Astrocyte of the hippocampus (primary cell): ENCODE measurements at places on chromosomes 12 and 14.
A peak's percentile ranks its signal among the peaks of the same experiment; 100 is the strongest.

GRCh38 chr12:67702136-67702535 lies 53.6 kb downstream of the DYRK2 start:
- DNase-seq = no peak

DNA sequence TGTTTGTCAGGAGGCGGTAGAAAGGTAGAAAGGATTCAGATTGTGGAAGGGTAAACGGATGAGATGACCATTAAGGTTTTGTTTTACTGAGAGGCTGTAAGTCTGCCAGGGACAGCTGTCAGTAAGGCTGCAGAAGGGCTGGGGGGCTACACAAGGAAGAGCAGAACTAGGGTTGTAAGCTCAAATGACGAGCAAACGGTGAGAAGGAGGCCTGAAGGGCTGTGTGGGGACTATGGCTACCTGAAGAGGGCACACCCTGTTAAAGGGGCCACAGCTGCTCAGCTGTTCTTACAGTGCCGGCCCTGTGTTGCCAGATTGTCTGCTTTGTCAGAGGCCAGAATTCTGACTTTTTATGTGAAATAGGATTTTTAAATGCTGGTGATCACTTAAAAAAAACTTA lies 19.1 kb downstream of the VASH1 start:
- no peak for DNase-seq

GRCh38 chr14:101064121-101064661 lies 160.7 kb upstream of the RTL1 start:
- no peak for DNase-seq

GRCh38 chr12:47422611-47423010 lies 283.2 kb downstream of the RPAP3 start:
- DNase-seq = no peak

DNA sequence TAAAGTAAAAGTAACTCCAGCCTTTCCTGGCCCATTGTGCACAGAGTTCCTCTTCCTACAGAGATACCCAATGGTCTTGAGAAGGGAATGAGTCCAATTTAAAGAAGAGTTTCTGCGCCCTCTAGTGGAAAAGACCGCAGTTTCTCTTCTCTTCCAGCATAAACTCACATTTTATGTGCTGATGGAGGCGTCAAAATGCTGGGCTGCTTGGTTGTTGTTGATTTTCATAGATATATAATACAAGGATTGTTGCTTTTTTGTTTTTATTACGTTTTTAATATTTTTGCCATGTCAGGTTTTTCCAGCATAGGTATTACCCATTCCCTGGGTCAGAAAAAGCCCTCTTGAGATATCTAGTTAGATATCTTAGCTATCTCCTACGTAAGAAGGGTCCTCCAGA lies 356.9 kb upstream of the STXBP6 start:
- DNase-seq = peak; percentile 62

- DNase-seq = no peak
Measured at GRCh38 chr12:121444842-121445202, 44.9 kb downstream of the RNF34 start.

DNA sequence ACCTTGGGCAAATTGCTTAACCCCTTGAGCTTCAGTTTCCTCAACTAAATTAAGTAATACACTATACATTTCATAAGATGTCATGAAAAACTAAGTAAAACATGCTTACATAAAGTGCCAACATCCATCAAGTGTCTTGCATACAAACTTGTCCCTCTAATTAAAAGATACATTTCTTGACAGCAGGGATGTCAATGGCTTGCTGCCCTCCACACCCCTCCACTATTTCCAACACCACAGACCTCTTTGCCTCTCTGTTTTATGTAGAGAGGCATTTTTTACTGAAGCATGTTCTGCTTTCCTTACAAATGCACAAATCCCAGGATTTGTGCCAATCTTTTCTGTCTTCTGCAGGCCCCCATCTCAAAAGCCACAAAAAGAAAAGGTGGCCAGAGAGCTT lies 89.0 kb upstream of the HOXC13 start:
- DNase-seq = no peak

DNA sequence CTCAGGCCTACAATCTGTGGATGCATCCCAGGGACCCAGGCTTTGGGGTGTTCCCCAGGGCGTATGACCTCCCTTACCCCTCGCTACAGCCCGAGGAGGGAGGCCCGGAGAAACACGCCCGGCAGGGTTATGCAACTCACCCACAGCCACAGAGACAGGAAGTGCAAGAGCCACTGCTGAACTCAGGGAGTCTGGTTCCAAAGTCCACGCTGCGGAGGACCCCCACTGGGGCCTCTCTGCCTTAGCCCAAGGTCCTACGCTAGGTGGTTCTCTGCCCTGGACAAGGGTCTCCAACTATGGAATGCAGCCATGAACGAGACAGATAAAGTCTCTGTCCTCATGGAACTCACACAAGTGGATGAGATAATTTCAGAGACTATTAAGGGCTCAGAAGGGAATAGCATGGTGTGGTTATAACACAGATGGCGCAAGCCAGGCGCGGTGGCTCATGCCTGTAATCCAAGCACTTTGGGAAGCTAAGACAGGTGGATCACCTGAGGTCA lies 11.3 kb downstream of the SCARB1 start:
- DNase-seq = no peak

- DNase-seq = no peak
Measured at GRCh38 chr12:8143261-8143660, 13.6 kb upstream of the ZNF705A start.

- no peak for DNase-seq
Measured at GRCh38 chr14:26191671-26192070, 406.2 kb downstream of the NOVA1 start.

DNA sequence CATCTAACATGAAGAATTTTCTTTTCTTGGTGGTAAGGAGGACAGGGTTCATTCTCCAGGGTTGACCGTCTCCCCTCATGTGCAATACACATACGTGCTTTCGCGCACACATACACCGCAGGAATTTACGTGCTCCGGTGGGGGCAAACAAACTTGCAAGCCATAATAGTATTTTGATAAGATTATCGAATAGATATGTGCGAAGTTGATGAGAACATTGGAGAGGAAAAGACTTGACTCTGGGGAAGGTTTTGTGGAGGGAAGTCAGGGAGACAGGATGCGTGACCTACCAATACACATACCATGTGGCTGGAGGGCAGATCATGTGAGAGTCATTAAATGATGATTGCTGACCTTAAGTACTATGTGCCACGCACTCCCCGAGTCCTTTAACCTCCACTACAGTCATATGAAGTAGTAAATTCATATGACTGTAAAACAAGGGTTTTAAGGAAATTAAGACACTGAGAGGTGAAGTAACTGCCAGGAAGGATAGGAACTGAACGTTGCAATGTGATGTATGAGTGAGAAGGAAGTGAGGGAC lies 921 bp downstream of the RAD51B start:
- no peak for DNase-seq

DNA sequence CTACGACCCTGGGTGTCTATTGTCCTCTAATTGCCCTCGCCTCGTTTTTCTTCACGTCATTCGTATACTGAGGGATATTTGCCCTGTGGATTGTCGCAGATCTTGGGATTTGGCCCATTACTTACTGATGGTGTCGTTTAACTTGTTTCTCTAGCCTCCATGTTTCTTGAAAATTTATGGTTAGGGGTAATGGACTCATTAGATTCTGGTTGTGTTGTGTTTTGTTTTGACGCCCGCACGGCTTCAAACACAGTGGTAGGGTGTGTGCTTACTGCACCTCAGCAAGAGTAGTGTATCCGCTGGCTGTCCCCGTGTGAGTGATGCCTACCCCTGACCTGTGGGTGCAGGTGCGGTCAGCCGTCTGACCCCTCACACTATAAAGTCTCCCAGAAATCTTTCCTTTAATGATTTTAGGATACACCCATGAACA lies 874 bp upstream of the RNU6-8 start:
- peak; percentile 36 for DNase-seq

DNA sequence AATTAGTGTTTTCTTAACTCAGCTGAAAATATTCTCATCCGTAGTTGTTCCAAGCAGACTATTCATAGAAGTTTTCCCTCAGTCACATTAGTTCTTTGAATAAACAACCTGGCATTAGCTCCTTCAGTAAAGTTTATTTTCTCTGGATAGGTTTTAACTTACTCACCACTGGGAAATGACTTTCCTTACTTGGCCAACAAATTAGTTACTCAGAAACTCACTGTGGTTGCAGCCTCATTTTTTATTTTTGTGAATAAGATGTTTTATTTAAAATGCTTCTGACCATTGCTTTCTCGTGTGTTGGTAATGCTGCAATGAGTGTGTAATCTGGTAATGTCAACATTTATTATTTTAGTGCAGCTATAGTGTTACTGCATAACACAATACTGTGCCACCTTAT lies 74.9 kb downstream of the NOVA1 start:
- peak; percentile 76 for DNase-seq

DNA sequence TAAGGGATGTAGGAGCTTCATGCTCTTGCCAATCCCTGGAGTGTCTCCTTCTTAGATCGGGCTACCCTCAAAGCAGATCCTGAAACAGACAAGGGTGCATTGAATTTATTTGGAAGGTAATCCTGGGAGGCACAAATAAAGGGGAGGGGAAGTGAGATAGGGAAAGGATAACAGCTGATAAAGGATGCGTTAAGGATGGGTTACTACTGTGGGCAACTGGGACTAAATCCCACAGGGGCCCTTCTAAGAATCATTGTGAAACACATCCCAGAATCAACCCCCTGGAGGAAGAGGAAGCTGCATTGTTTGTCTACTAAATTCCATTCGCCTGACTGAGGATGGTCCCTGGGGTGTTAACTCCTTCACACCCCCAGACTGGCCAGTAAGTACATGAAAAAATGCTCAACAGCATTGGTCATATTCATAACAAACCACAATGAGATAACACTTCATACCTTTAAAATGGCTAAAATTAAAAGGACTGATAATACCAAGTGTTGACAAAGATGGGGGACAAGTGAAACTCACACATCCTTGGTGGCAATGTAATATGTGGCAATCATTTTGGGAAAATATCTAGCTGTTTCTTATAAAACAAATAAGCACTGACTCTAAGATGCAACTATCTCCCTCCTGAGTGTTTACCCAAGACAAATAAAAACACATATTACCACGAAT lies 37.0 kb upstream of the CMKLR1 start:
- no peak for DNase-seq

- no peak for DNase-seq
Measured at GRCh38 chr14:68984686-68985085, 5.6 kb upstream of the ACTN1 start.

GRCh38 chr12:102896067-102896466 lies 21.0 kb downstream of the PAH start:
- no peak for DNase-seq

GRCh38 chr12:15897433-15897832 lies 13.7 kb upstream of the DERA start:
- no peak for DNase-seq

GRCh38 chr12:20212658-20213555 lies 155.4 kb upstream of the PDE3A start:
- DNase-seq = peak; percentile 99

GRCh38 chr12:103244596-103244995 lies 251.2 kb downstream of the C12orf42 start:
- no peak for DNase-seq

- DNase-seq = no peak
Measured at GRCh38 chr14:78605025-78605762, 435.0 kb downstream of the NRXN3 start.

- no peak for DNase-seq
Measured at GRCh38 chr12:117342682-117343081, 18.7 kb downstream of the NOS1 start.

GRCh38 chr12:122004633-122005071 lies 17.0 kb upstream of the BCL7A start:
- peak; percentile 46 for DNase-seq

DNA sequence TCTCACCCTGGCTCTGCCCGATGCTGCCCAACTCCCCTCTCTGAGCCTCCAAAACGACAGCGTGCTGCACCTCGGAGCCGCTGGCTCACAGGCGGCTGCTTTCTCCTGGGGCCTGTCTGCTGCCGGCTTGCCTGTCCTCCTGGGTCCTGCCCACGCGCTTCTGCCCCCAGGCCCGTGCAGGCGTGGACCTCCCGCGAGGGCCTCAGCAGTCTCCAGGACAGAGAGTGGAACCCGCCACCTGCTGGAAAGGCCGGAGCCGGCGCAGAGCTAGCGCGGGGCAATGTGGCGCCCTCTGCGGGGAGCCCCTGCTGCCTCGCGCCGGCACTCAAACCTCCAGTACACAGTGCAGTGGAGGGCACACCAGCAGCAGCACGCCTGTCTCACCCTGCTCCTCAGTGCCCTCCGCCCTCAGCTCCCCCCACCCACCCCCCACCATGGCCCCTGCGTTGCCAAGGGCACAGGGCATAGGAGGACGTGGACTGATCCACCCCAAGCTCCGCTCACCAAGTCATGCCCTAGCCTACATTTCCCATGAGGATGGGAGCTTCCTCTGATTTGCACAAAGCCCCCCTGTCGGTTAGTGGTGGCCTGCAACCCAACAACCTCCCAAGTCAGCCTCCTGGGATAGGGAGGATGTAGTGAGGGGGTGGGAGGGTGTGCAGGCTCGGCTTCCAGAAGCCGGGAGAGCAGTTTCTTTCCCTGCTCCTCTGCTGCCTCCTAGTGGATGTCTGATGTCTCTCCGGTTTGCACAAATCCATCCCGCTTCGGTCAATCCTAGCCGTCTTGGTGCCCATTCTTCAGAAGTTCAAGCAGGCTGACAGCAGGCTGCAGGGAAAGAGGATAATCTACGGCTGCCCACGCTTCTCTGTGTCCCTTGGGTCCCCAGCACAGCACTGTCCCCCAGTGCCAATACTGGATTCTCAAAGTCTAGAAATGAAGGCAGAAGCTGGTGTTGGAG lies 25.2 kb downstream of the KRT8 start:
- DNase-seq = peak; percentile 91

- DNase-seq = no peak
Measured at GRCh38 chr14:100059438-100059781, 5.8 kb upstream of the EVL start.

GRCh38 chr12:110698171-110698902 lies 9.4 kb upstream of the HVCN1 start:
- DNase-seq = peak; percentile 82

- no peak for DNase-seq
Measured at GRCh38 chr14:54048736-54049135, 92.1 kb upstream of the BMP4 start.

GRCh38 chr12:69998922-69999321 lies 173.9 kb downstream of the MYRFL start:
- no peak for DNase-seq

DNA sequence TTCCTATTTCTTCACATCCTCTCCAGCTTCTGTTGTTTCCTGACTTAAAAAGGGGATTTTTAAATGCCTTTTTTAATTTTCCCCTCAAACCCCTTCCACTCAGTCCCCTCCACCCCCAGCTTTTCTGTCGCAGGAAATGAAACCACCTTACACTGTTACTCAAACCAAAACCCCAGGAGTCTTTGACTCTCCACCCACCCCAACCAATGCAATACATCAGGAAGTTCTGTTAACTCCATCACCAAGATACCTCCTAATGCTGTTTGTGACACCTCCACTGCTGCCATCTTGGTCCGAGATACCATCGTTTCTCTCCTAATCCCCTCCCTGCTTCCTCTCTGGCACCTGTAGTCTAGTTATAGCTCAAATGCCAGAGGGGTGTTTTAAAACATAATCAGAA lies 25.4 kb upstream of the CPM start:
- DNase-seq = no peak

DNA sequence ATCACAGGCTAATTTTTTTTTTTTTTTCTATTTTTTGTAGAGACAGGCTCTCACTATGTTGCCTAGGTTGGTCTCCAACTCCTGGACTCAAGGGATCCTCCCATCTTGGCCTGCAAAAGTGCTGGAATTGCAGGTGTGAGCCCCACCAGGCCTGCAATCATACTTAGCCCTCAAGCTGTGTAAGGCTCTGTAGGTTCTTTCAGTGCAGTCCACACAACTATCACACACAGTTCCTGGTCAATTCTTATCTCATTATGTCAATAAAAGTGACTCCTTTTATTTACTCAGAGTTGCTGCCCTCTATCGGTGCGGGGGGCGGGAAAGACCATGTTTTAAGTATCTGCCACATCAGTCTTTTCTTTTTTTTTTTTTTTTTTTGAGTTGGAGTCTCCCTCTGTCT lies 29.0 kb downstream of the SLC2A3 start:
- peak; percentile 55 for DNase-seq
